ENCODE measurements at places on chromosomes 6 and 20. TPM values are rescaled to one million over a fixed set of nuclear protein-coding genes. Genes with fewer than 3 reads are reported as not detected.

DNA sequence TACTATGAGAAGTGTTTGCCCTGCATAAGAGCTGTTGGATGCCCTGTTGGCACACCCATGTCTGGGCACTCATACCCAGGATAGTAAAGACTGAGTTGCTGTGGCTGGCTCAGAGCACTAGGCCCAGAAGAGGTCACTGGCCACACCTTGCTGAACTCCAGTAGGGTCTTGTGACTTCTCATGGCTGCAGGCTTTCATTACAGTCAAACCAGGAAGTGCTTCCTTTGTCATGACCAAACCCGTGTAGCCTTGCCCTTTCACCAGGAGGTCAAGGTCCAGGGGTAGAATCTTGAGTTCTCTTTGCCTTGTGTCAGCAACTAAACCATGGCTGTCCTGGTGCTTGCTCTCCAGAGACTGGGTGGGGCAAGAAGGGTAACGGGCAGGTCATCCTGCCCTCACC, 49.5 kb downstream of the CD164 start:
- H3K27ac ChIP-seq: no peak overlapping the region
- H3K27me3 ChIP-seq: no peaks in the 10 kb centered on the region
- peaks cover 11% of the 10 kb centered on the region for H3K4me1 ChIP-seq

GRCh38 chr6:44006123-44006871, 121.0 kb downstream of the MRPL14 start:
- H3K27me3 ChIP-seq: no peaks in the 10 kb centered on the region
- H3K4me3 ChIP-seq: no peak overlapping the region
- H3K36me3 ChIP-seq: no peaks in the 10 kb centered on the region
- no peak for DNase-seq
- peaks cover 68% of the 10 kb centered on the region for H3K4me1 ChIP-seq
- H3K27ac ChIP-seq: no peak overlapping the region

DNA sequence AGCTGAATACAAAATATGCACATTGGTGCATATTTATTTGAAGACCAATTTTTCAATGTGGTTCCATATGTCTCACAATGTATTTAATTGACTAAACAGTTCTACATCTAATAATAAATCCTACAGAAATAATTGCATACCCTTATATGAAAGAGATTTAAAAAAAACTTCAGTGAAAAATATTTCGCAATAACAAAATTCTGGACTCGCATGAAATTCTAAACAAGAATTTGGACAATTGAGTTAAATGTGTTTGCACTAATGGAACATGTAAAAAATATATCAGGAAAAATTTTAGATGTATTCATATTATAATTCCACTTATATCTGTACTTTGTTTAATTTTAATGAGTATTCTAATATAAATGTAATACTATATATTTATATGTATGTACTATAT, 1003.1 kb downstream of the EYS start:
- H3K36me3 ChIP-seq: no peaks in the 10 kb centered on the region
- H3K27me3 ChIP-seq: no peaks in the 10 kb centered on the region
- no peak overlapping the region for H3K4me3 ChIP-seq

DNA sequence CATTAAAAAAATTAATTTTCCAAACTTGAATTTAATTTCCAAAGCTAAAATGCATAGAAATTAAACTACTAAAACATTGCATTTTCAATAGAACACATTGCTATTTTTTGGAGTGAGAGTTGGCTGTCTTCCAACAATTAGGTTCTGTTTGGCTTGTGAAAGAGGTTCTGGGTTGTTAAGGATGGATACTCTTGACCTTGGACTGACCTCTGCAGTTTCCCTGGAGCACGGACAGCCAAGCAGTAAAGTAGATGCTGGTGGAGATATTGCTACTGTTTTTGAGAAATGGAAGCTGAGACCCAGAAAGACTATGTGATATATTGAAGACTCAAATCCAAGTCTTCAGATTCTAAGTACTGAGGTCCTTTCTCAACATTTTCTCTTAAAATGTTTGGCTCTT, 95.9 kb upstream of the CHD6 start:
- H3K4me1 ChIP-seq: no peaks in the 10 kb centered on the region
- DNase-seq: no peak
- H3K27me3 ChIP-seq: no peaks in the 10 kb centered on the region
- H3K27ac ChIP-seq: no peak overlapping the region
- H3K36me3 ChIP-seq: no peaks in the 10 kb centered on the region
- H3K4me3 ChIP-seq: no peak overlapping the region

GRCh38 chr6:168506460-168506859, 65.5 kb downstream of the SMOC2 start:
- H3K27me3 ChIP-seq: peaks cover 33% of the 10 kb centered on the region
- no peak overlapping the region for H3K27ac ChIP-seq
- no peaks in the 10 kb centered on the region for H3K4me1 ChIP-seq
- H3K4me3 ChIP-seq: no peak overlapping the region

The OPRM1 gene
- not detected for total RNA-seq

The MUCL3 gene
- 0.15 TPM for total RNA-seq

Data from HCT116 (cell line).